T1000 (cell line): ENCODE measurements at places on chromosomes 11 and 22.

DNA sequence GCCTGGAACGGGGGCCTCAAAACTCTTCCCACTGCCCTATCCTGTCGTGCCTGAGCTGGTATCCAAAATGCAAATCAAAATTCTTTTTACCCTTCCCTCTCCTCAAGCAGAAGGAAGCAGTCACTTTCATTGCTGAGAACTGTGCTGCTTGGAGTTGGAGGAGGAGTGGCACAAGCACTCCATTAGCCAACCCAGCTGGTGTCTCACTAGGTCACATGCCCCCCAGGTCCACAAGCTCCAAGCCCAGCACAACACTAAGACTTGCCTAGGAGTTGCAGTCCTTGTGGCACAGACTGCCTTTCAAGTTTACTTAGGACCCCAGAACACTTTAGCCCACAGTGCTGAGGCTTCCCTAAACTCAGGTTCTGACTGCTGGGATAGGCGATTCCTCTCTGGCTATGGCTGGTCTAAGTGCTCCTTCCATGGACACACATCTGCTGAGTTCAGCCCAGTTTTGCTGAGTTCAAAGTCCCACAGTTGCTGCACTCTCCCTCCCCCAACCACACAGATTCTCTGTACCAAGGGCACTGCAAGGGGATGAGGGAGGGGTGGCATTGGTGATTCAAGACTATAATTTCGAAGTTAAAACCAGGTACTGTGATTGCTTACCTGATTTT, 68.6 kb downstream of the CHRDL2 start:
- DNase-seq = no peak

- no peak for DNase-seq
Measured at GRCh38 chr11:66159324-66159984, 89.4 kb downstream of the PACS1 start.

GRCh38 chr11:74532501-74533246, 39.1 kb upstream of the LIPT2 start:
- DNase-seq = no peak

DNA sequence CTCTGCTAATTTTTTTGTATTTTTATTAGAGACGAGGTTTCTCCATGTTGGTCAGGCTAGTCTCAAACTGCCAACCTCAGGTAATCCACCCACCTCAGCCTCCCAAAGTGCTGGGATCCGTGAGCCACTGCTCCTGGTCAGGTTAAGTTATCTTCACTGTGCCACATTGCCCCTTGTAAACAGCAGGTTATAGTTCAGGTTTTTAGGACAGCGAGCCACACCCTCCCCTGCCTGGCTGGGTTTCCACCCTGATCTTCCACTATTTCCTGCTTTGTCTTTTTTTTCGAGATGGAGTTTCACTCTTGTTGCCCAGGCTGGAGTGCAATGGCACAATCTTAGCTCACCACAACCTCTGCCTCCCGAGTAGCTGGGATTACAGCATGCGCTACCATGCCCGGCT, 16.1 kb downstream of the ACO2 start:
- no peak for DNase-seq

DNA sequence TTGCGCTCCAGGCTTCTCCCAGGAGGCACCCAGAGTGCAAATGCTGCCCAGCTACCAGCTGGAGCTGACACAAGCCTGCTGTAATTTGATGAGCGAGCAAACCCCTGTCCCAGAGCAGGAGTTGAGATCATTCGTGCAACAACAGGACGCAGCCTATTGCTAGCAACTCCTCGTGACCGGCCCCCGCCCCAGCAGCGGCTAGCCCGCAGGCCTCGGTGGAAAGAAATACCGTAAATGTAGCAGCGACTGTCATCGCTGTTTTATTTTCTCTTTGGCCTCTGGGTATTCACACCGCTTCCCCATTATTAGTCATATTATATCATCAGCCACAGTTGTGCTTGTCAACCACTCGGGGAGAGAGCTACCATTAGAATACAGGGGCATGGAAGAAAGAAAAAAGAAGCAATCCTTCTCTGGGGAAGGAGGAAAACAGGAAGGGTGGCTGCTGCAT, 59.2 kb upstream of the ATXN10 start:
- peak; percentile 91 for DNase-seq

DNA sequence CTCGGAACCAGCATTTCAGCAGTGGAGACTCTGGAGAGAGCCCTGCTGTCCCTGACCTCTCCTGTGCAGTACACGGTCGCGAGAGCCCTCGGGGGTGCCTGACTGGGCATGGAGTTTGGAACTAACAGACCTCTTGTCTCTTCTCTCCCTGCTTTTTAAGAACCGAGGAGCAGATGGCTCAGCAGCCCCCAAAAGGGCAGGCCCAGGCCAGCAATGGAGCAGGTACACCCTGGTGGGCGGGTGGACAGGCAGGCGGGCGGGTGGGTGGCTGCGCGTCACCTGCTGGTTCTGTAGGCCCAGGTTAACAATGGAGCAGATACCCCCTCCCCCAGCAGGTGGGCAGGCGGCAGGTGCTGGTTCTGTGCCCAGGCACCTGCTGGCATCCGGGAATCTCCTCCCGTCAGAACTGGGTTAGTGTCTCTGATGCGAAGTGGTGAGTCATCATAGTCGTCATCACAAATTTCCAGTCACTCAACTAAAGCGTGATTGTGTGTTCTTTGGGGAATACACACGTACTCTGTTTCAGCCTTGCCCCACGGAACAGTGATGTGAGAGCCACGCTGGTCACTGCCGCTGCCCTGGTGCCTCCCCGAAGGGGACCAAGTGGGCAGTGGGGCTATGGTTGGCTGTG, 41.1 kb downstream of the GRAMD4 start:
- no peak for DNase-seq

GRCh38 chr22:27213766-27214581, 556.6 kb downstream of the MIAT start:
- no peak for DNase-seq

GRCh38 chr11:5737091-5737490, 843 bp downstream of the OR56B1 start:
- no peak for DNase-seq

- DNase-seq = peak; percentile 5
Measured at GRCh38 chr11:6604081-6604626, 580 bp downstream of the ILK start.

DNA sequence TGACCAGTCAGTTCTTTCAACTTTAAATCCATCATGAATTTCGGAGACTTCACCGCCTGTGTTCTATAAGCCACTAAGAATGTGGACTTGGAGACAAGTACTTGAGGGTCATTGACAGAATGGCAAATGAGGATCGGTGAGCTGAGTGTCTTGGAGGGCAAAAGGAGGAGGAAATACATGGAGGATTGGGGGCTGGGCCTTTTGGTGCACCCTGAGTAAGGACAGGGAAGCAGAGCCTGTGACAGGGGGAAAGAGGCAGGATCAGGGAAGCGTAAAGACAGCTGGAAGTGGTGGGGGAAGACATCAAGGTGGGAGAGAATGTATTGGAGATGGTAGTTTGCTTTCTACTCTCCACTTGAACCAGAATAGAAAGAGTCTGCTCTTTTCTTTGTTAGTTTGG, 70.4 kb upstream of the MTMR2 start:
- no peak for DNase-seq

GRCh38 chr11:105823495-105824033, 198.5 kb downstream of the MSANTD4 start:
- no peak for DNase-seq

DNA sequence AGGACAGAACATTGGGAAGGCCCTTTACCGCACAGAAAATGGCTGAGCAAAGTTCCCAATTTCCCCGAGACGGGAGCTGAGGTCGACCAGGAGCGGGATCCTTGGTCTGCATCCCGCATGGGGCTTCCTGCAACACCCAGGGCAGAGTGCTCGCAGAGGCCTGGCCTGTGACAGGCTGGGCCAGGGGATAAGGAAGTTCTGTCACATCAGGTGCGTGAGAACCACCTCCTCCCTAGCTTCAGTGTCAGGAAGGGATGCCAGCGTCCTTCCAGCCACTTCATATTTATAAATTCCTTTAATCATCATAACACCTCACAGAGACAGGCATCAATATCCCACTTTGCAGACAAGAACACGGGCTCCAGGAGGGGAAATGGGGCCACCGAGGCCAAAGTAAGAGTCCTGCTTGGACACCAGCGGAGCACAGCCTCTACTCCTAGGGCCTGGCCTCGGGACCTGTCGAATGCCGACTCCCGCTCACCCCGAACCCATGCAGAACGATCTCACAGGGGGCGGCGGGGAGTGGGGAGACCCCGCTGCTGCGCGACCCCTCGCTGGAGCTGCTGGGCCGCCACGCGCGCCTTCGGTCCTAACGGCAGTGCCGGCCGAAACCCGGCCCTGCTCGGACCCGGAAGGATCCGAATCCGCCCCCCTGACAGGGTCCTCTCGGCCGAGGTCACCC, 532 bp downstream of the BET1L start:
- no peak for DNase-seq

GRCh38 chr22:39363751-39364515, 14.1 kb downstream of the SYNGR1 start:
- no peak for DNase-seq

DNA sequence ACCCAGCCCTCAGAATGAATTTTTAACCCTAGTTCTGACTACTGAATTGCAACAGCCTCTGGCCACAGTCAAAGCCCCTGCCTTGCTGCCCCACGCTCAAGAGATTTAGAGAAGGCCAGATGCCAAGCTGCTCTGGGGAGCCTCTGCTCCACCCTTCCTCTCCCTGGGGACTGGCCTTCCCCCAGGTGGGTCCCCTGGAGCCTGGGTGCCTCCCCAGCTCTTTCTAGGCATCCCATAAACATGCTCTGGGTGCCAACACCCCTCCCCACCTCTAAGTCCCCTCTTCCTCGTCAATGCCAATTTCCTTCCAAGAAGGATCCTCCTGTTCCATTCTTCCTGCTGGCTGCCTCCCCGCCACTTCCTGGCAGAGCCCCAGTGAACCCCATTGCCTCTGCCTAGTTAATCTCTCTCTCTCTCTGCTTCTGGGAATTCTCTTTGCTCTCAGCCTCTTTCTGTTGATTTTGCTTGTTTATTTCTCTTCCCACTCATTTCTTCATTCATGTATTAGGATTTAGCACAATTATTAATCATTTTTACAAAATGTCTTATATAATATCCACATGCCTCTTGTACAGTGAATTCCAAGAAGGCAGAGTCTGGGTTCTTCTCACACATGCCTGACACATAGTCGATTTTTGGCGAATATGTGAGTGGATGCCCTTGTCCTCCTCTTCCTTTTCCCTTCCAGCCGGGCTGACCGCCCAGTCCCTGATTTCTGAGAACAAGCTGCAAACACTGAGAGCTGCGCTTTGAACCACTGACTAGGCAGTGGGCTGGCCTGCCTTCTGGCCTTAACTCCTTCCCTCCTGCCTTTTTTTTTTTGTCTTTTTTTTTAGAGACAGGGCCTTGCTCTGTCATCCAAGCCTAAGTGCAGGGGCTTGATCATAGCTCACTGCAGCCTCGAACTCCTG, 17.5 kb downstream of the UQCR10 start:
- no peak for DNase-seq

DNA sequence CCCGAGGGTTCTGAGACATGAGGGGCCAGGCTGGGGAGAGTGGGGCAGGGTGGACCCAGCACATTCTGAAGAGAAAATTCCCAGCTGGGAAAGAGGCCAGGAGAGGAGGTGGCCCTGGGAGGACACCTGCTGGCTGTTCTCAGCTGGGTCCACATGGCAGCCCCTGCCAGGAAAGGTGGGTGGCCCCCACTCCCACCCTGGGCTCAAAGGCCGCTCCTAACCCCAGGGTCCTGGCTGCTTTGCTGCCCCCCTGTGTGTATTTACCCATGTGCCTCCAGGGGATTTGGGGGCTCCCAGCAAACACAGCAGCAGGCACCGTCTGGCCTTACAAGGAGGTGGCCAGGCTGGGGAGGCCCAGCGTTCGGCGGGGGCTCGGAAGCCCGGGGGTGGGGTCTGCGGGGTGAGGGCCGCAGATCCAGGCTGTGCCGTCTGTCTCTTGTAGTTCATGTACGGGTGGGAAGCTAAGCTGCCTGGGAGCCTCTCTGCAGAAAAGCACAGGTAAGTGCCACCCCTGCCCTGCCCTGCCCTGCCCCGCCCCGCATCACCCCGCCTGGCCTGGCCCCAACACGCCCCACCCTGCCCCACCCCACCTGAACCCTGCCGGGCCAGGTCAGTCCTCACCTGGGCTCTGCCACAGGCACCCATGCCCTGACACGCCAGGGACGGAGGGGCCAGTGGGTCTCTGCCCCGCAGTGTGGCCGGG, 10.6 kb downstream of the MUC5B start:
- no peak for DNase-seq

- no peak for DNase-seq
Measured at GRCh38 chr11:130550150-130550549, 101.7 kb downstream of the ADAMTS15 start.

DNA sequence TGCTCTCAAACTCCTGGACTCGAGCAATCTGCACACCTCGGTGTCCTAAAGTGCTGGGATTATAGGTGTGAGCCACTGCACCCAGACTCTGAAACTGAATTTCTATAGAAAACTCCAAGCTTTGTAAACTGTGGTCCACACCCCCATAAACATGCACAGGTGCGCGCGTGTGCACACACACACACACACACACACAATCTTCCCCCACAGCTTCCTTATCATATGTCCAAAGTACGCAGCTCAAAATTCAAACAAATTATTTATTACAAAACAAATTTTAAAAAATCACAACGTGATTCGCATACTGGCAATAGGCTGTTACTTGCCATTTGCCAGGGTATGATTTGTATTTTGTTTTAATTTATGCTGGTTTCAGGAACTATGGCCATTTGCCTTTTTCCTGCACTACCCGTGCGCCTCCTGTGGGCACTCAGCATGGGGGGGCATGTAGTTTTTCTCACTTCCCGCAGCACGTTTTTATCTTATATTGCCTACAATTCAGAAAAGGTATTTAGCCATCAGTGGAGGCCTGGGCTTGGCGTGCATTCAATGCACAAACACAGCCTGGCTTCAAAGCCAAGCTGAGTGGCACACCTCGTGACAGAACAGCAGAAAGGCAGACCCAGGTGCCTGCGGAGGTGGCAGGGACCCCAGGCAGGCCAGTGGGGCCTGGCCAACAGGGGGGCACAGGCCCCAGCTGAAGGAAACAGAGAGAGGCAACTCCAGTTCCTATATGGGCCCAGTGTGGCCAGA, 10.8 kb upstream of the SNX32 start:
- DNase-seq = no peak

GRCh38 chr11:125569915-125570621, 791 bp downstream of the EI24 start:
- no peak for DNase-seq

GRCh38 chr11:1496091-1496760, 9.6 kb upstream of the MOB2 start:
- DNase-seq = no peak

- no peak for DNase-seq
Measured at GRCh38 chr11:18775492-18776292, 15.9 kb downstream of the PTPN5 start.

- DNase-seq = no peak
Measured at GRCh38 chr11:125342281-125342930, 153.7 kb downstream of the FEZ1 start.

- DNase-seq = peak; percentile 32
Measured at GRCh38 chr11:112321501-112322172, 61.0 kb upstream of the PLET1 start.
